ACHN (cell line): ENCODE measurements at places on chromosomes 5 and 9.

GRCh38 chr9:94740145-94740840 lies 13.8 kb downstream of the AOPEP start:
- no peak for DNase-seq

- no peak for DNase-seq
Measured at GRCh38 chr5:8869932-8870331, 675.9 kb downstream of the SEMA5A start.

GRCh38 chr9:100554935-100555401 lies 22.9 kb upstream of the CAVIN4 start:
- DNase-seq, result no peak

DNA sequence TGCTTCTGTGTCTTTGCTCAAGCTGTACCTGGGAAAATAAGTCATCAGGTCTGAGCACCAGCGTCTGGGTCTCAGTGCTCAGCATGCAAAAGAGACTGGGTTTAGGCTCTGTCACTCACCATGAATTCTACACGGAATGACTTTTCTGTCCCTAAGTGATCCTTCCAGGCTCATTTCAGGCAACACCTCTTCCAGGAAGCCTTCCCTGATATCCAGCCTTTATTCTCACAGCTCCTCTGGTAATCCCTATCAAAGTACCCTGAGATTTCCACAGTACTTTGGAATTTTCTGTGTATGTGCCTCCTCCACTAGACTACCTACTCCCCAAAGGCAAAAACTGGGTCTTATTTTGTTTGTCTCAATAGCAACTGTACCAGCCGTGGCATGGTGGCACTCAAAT lies 92.7 kb upstream of the BOD1 start:
- DNase-seq, result no peak

DNA sequence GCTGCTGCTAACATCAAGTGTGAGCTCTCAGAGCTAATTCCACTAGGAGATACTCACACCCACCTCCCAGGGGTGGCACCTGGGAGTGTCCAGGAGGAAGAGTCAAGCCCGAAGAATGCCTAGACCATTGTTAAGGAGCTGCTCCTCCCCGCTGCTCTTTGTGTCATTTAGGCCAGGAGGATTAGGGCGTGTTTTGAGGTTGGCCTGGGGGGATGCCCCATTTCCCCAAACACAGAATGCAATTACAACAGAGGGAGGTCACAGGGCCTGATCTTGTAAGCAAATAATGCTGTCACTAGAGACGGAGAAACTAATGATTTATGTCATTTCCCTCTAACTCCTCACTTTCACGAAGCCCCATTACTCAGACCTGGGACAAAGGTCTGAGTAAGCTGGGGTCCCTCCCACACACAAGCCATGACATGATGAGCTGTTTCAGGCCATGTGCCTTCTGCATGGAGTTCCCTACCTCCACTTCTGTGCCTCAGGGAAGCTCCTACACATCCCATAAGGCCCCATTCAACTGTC lies 312.5 kb downstream of the ACTL7B start:
- no peak for DNase-seq

DNA sequence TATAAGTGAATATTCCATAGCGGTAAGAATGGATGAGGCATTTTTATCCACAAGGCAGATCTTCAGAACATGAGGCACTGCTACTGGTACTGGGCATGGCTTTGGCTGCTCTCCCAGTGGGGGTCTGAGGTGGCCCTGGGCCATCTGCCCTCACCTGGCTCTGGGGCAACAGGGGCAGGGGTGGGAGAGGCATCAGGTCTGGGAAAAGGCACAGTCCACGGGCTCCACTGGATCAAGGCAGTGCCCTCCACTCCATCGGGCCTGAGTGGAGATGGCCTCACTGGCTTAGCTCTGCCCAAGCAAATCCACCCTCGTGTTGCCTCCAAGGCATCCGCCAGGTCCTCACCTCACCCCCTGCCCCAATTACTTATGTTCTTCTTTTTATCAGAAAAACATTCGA lies 10.9 kb upstream of the NKD2 start:
- DNase-seq, result no peak

DNA sequence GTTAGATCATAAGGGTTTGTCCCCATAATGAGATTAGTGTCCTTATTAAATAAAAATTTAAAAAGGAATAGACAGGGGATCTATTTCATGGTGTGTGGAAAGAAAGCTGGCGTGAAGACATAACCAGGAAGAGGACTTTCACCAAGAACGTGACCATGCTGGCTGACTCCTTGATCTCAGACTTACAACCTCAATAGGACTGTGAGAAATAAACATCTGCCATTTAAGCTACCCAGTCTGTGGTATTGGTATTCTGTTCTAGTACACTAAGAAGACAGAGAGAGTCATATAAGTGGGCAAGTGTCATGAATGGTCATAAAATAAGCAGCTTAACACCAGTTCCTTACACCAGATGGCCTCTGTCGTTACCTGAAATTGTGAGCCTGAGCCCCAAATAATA lies 259.4 kb upstream of the CCNG1 start:
- DNase-seq, result no peak

DNA sequence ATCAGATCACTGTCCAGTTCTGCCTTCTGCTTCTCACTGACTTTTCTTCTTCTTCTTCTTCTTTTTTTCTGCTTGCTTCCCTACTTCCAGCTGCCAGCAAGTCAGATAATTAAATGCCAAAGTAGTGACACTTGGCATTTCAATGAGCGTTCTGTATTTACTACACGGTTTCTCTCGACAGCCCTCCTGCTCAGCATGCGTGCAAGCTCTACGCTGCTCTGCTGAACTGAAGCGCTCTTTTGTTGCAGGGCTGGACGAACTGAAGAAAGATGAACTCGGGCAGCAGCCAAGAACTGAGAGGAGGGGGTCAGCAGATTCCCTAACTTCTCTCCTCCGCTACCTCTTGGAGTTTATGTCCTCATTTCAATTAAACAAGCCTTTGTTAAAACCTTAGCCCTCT lies 319.1 kb downstream of the GLIS3 start:
- no peak for DNase-seq

DNA sequence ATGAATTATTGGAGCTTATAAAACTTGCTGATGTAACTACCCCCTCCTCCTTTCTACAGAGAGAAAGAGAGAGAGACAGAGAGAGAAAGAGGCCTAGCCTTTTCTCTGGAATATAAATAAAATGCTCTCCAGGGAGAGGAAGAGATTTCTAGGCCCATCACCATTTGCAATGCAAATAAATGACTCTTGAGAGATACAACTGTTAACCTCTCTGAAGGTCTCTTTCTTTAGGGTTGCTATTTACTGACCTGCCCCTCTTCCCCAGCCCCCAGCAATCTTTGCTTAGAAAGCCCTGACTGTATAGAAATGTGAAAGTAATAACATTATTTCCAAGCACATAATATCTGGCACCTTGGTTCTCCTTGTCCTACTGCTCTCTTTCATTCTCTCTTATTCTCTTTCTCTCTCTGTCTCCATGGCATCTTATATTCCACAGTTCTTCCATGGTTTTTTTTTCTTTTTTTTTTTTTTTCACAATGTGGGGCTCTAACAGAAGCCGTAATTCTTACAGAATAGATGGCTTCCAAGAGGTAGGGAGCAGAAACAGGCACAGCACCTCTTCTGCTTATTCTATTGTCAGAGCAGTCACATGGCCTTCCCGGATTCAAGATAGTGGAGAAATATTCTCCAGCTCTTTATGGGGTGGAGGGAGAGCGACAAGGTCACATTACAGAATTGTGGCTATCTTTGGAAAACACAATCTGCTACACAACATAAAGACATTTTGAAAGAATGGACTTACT lies 1087.9 kb upstream of the NUDT12 start:
- no peak for DNase-seq

DNA sequence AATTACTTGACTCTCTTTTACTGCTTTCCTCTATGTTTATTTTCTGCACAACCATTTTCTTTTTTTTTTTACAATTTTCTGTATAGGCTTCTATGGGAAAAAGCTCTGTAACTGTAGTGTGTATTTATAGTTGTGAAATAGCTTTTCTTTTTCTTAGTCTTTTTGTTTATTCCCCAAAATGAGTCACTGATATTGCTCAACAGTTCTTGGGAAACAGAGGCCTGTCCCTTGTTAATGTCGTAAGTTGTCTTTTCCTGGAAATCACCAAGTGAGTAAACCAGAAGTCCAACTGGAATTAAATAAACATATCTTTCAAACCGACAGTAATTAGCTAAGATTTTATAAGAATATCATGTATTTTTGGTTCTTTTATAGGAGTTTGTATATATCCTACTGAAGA lies 325.1 kb upstream of the PRR16 start:
- no peak for DNase-seq

DNA sequence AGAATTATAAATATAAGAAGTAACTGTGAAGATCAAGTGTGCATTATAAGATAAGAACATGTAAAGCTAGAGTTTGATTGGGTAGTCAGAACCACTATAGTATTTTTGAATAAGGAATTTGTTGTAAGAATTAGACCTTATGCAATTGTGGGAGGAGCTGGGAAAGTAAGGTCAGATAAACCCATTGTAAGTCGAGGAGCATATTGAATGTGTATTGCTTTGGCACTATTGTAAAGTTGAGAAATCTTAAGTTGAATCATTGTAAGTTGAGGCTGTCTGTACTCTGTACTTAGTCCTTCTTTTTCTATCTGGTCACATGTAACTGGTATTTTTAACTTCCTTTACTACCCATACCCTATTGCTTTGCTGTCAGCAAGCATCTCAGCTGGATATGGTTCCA lies 158.7 kb downstream of the CCDC171 start:
- DNase-seq, result no peak

GRCh38 chr5:104646416-104646815 lies 1083.8 kb upstream of the NUDT12 start:
- no peak for DNase-seq

GRCh38 chr5:56432321-56432720 lies 199.2 kb upstream of the ANKRD55 start:
- DNase-seq, result no peak

- DNase-seq, result no peak
Measured at GRCh38 chr5:150009671-150010387, 9.3 kb downstream of the HMGXB3 start.

DNA sequence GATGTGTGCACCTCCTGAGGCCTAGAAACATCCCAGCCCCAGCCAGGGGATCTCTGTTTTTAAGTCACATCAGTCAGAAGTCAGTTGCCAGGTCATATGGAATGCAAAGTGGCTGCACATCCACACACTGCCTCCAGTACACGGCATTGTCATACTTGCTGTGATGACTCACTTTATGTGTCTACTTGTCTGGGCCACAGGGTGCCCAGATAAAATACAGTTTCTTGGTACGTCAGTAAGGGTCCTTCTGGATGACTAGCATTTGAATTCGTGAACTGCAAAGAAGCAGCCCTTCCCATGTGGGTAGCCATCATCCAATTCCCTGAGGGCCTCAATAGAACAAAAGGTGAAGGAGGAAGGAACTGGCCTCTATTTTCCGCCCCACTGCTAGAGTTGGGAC lies 27.7 kb downstream of the AUH start:
- no peak for DNase-seq

DNA sequence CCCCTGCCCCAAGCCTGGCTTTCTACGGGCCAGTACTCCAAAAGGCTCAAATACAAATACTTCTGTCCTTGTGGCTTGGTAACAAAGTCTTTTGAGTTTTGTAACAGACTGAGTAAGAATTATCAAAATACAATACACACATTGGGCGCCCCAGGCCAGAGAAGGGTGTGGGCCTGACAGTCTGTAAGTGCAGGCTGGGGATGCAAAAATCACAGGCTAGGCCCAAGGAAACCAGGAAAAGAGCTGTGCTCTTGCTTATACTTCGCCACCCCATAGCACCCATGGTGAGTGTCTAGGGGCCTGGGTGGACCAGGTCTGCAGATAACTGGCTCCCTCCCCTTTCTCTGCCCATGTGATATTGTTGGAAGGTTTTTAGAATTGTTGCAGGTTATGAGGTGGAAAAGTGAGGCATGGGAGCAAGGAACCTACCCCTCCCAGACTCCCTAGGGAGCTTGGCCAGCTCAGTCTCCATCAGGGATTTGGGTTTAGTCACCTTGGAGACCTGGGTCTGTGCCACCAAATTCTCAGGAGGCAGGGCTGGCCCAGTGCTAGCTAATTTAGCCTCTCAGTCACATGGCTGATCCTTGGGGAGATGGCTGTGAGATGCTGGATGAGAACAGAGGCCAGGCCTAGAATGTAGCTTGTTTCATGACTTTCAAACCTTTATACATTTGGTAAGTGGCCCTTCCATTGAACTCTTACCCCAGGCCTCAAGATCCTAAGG lies 72.9 kb downstream of the TARS1 start:
- no peak for DNase-seq

GRCh38 chr5:114010362-114010761 lies 351.5 kb upstream of the KCNN2 start:
- DNase-seq, result no peak

DNA sequence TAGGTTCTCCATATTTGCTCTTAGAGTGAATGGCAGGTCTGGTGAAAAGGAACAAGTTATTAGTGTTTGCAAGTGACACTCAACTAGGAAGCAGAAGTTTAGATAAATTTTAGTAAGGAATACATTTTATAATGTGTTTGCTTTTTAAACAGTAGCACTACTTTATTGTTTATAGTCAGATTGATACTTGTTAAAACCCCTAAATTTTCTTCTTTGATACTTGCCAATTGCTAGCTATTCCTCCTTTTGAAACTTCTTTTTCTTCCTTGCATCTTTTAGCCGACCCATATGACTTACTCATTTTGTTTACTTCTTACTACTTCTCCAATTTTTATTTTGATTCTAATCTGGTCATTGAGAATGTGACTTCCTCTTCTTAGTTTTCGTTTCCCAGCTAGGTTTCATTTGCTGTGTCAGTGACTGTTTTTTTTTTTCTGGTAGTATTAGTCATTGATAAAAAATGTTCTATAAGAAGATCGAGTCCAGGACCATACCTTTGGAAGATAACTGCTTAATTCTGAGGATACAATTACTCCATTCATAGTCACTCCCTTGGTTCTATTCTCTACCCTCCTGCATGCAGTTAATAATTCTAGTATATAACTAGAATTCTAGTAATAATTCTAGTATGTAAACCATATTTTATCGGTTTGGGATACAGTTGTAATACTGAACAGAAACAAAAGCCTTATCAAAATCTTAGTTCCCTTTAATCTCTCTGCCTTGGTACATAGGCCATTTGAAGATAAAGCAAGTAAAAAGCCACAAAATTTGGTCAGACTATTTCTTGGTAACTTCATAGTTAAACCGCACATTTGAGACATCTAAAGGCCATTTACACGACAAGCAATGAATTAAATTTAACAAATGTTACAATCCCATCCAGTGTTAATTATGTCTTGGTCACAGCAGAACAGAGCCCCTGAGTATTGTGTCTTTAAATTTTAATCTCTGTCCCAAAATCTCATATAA lies 2.8 kb upstream of the RICTOR start:
- DNase-seq, result peak; percentile 58

GRCh38 chr5:54491326-54491725 lies 26.2 kb upstream of the SNX18 start:
- no peak for DNase-seq

- DNase-seq, result no peak
Measured at GRCh38 chr5:122773619-122774018, 1.3 kb upstream of the SNX2 start.
